Central memory CD4-positive, alpha-beta T cell (primary cell): ENCODE measurements at places on chromosomes 16 and 17.

DNA sequence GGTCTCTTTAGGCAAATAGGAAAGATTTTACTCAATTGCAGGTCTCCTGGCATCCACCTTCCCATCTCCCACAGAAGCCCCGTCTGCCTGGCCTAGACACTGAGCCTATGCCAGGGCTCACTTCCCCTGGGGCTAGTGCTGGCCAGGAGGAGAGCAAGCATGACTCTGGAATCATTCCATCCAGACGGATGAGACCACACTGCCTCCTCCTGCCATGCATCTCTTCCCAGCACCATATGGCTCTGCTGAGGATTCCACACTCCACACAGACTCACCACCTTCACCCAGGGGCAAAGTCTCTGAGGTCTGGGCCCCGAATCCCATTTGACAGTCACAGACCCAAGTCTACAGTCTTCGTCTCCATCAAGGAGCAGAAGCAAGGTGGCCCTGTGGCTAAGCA, 346.5 kb downstream of the C16orf95 start:
- no peak for DNase-seq

DNA sequence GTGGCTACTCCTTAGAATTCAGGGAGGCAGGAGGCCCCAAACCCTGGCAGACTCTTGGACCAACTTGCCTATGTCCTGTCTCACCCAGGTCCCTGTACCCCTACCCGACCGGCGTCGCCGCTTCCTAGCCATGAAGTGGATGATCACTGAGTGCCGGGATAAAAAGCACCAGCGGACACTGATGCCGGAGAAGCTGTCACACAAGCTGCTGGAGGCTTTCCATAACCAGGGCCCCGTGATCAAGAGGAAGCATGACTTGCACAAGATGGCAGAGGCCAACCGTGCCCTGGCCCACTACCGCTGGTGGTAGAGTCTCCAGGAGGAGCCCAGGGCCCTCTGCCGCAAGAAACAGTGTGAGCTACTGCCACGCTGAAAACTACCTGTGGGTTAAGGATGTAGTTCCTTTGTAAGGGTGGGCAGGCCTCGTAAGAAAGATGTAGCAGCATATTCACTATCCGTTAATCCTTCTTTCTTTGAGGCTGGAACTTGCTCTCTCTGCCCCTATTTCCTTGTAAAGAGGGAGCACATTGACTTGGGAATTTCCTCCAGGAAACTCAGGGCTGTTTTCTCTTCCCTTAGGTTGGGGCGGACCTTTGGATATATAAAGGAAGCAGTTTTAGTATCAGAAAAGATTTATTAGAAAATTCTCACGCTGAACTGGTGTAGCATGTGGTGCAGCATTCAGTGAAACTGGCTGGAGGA, 4.1 kb downstream of the MRPS7 start:
- DNase-seq: no peak

GRCh38 chr17:59859444-59860025, 33.2 kb downstream of the TUBD1 start:
- peak; percentile 51 for DNase-seq

DNA sequence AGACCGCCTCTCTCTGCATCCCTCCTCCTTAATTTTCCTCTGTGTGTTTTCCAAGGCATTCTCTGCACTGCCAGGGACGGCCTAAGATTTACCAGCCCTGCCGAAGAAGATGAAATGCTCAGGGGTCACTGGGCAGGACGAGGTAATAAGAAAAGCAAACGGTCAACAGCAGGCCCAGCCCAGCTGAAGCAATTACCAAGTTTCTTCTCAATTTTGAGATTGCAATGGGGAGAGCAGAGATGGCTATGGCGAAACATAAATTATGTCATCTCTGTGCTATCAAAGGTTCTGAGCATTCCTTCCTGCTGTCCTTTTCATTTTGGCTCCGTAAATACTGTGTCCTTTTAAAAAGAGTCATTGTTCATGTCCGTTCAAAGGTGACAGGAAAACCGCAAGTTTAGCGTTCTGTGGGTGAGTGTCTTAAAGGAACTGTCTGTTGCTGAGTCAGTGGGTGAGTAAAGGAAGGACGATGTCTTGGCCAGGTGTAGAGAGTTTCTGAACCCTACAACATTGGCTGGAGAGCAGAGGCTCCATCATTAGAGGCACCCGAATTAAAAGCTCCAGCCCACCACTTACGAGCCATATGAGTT, 753.9 kb upstream of the EEF2KMT start:
- DNase-seq: no peak

DNA sequence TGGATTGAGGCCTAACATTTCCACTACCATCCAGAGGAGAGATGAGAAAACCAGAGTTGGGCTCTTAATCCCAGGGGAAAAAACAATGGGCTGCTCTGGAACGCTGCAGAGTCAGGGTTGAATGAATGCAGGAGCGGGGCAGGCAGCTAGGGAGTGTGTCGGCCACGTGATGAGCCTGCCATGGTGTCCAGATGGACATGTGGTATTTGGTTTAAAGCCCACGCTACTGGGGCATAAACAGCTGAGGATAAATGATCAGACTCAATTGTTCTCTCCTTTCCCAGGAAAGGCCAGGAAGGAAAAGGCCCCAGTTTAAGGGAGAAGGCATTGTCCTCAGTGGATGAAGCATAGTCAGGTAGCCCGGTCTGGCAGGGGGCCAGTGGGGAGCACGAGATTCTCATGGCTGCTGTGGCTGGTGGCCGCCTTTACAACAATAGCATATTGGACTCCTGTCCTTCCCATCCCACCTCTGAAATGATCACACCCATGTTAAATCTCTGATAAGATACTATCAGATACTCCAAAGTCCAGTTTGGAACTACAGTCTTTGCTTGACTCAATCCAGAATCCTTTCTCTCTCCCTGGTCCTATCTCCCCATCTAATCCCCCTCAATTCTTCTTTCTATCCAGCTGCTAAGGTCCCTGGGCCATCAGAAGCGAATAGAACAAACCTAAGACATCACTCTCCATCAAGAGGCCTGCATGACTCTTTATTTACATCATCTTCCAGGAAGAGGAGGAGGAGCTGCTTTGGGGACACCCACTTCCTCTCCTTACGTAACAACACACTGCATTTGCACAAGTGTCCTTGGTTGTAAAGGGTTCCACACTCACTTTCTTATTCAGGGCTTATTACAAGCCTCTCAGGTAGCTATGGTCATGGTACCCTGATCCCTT, 20.4 kb downstream of the CA4 start:
- no peak for DNase-seq

DNA sequence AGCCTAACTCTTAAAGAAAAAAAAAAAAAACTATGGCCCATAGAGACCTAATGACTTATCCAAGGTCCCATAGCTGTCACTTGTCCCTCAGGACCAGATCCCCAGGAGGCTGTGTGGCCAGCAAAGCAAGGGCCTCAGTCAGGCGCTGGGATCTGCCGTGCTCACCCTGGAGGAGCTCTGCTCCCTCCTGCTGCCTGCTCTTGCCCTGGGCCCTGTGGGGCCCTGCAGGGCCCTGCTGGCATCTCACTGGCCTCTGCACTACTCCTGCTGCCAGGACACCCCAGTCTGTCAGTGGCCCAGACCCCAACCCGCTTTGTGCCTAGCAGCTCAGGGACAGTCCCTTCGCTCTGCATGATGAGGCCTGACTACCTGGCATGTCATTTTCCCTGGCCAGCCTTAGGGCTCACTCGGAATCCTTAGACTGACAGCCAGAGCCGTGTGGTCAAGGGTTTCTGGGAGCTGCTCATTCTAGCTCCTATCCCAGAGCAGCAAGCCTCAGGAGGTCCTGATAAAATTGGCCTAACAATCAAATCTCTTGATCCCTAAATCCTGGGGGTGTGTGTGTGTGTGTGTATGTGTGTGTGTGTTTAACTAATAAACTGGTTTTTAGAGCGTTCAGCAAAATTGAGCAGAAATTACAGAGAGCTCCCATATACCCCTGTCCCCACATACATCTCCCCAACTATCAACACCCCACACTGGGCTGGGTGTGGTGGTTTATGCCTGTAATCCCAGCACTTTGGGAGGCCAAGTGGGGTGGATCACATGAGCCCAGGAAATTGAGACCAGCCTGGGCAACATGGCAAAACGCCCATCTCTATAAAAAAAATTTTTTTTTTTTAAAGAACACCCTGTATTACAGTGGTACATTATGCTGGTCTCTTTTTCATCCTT, 21.7 kb downstream of the KATNIP start:
- DNase-seq: no peak

- DNase-seq: no peak
Measured at GRCh38 chr16:88768071-88768783, 16.8 kb downstream of the PIEZO1 start.

GRCh38 chr16:86590501-86591144, 12.3 kb downstream of the FOXL1 start:
- DNase-seq: no peak

DNA sequence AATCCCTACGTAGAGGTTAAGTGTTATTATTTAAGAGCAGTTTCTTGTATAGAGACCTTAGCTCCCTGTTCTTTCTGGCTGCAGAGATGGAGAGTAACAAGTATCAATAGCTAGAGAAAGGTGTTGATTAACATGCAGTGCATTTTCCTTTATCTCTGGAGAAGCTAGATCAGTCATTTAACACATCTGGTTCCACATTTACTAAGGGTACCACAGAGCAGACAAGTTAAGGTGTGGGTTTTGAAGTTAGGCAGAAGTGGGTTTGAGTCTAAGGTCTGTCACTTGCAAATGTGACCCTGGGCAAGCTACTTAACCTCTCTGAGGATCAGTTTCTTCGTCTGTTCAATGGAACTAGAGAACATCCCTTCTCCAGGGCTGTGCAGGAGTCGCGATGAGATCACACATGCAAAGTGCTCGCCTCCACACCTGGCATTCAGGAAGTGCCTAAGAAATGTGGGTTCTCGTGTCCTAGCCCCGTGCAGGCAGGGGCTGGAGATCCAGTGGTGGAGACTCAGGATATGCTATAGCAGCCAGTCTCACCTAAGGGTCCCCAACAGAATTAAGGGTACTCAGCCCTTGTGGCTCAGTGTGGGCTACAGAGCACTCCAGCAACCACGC, 224.4 kb downstream of the XYLT1 start:
- no peak for DNase-seq

GRCh38 chr17:72382971-72383722, 262.3 kb downstream of the SOX9 start:
- DNase-seq: no peak

DNA sequence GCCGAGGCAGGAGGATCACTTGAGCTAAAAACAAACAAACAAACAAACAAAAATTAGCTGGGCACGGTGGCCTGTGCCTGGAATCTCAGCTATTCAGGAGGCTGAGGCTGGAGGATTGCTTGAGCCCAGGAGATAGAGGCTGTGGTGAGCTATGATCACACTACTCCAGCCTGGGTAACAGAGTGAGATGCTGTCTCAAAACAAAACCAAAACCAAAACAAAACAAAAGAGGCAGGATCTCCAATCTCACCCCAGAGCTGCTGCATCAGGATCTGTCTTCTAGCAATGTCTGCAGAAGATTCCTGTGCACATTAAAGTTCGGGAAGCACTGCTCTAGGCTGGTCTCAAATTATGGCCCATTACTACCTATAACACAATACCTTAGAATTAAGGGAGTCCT, 43.1 kb downstream of the MAP2K6 start:
- no peak for DNase-seq

DNA sequence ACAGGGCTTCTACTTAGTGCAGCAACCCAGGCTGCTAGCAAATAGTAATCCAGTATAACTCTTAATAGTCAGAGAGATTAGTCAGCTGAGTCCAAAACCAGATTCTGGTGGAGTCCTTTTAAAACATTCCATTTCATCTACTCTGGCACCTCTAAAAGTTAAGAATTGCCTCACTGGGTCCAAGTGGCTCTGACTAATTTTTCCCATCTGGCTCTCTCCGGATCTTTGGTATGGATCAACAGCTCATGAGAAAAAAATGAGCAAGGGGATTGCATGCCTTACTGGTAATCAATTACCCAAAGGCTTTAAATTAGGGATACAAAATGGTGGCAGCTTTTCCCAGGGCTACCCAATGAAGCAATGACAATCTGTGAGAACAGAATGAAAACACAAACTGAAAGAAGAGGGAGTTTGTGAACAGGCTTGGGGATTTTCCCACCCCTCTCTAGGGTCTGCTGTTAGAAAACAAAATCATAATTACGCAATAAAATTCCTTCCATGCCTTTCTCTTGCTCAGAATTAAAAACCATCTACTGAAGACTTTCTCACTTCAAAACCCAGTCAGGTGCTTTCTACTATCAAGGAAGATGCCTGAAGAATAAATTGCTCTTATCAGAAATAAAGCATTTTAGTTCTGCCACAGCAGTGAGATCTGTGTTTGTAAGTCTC, 84.6 kb upstream of the PMFBP1 start:
- no peak for DNase-seq

- no peak for DNase-seq
Measured at GRCh38 chr17:11935734-11936406, 61.4 kb downstream of the ZNF18 start.

GRCh38 chr16:29807426-29808218, 1.3 kb downstream of the MAZ start:
- peak; percentile 92 for DNase-seq

DNA sequence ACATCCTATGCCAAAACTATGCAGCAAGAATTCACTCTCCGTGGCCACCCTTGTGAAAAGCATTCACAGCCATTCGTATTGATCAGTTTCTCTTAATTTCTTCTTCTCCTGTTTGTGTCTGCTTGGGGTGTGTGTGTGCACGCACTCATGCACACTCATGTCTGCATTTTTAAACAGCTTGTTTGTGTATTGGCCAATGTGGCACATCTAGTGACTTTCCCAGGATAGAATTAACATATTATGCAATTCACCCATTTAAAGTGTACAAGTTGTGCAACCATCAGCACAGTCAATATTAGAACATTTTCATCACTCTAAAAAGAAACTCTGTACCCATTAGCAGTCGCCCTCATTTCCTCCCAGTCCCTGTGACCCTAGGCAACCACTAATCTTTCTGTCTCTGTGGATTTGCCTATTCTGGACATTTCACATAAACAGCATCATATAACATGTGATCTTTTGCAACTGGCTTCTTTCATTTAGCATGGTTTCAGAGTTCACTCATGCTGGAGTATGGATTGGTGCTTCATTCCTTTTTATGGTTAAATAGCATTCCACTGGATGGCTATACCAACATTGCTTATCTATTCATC, 20.1 kb downstream of the IRX3 start:
- no peak for DNase-seq

- DNase-seq: no peak
Measured at GRCh38 chr17:72715906-72716572, 376.4 kb downstream of the SLC39A11 start.

DNA sequence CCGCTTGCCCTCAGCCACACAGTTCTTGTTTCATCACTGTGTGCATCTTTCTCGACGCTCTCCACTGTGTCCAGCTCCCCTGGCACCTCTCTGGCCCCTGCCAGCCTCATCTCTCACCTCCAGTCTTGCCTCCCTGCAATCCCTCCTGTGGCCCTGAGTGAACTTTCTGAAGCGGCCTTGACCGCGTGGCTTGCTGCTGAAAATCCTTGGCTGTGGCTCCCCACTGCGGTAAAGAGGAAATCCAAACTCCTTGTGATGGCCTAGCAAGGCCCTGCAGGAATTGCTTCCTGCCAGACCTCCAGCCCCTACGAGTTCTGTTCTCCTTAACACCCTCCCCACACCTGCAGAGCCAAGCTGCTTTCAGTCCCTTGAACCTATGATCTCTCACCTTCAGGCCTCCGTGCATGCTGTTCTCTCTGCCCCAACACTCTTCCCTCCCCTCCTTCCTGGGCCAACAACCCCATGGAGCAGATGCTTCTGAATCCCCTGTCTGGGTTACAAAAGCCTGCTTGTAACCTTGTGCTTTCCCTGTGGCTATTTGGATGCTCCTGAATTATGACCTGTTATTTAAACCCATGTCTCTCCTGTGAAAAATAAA, 33.6 kb upstream of the BRD7 start:
- DNase-seq: no peak

GRCh38 chr16:88686062-88686438, 257 bp downstream of the SNAI3 start:
- DNase-seq: peak; percentile 53
